Esophagus squamous epithelium (tissue), 5 donors: ENCODE measurements at places on chromosomes 3 and 15.

DNA sequence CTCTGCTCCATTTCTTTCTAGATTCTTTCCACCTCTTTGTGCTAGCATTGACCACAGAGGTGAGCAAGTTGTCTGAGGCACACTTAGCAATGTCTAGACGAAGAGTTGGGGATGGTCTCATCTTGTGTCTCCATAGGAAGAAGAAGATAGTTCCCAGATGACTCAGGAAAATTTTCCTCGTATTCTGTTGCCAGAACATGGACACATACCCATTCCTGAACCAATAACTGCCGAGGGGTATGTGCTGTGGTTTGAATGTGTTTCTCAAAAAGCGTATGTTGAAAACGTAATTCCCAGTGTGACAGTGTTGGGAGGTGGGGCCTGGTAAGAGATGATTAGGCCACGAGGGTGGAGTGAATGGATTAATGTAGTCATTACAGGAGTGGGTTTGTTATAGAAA, 107.5 kb upstream of the GALNT15 start:
- no peak for DNase-seq

DNA sequence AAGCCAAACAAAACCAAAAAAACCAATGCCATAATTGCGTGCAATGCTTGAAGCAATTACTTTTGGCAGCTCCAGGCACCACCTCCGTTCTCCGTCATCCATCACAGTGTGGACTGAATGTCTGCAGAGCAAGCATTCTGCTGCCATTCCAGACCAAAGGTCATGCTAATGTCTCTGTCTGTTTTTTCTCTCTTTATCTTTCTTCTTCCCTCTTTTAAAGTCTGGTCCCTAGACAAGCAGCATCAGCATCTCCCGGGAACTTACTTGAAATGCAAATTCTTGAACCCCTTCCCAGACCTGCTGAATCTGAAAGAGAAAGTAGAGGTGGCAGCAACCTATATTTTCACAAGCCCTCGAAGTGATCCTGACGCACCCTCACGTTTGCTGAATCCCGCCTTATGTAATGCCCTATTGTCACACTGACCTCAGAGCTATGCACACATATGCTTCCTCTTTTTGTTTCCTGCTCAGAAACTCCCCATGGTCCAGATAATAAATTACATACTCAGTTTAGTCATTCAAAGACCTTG, 297.3 kb upstream of the PROK2 start:
- DNase-seq, result no peak

DNA sequence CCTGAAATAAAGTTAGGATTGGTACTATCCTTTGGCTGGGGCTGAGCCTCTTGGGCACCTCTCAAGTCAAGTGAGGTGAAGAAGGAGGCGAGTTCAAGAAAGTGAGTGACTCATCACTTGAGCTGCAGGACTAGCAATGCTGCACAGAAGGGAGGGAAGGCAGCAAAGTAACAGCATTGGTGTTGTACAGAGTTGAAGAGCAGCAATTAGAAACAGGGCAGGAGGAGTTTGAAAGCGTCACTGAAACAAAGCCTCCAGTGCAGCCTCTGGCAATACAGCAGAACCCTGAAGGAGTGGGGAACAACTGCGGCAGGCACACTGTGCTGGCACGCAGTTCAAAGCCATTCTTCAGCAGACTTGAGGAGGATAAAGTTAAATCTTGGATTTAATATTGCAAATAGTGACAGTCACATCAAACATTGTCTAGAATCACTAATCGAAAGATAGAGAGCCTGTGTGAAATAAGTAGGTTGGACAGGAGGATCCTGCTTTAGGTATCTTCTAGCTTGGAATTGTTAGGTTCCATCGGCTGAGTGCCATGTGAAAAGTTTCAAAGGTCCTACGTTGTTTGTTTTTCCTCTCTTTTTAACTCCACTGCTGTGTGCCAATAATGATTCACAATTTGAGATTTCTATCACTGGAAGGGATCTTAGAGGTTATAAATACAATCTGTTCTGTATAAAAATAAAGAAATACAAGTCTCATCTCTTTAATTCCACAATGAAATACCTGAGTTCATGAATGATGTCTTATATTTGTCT, 479.8 kb downstream of the NAALADL2 start:
- no peak for DNase-seq

GRCh38 chr3:189305412-189305811, 133.6 kb downstream of the TPRG1 start:
- no peak for DNase-seq

GRCh38 chr15:42384597-42384996, 25.3 kb downstream of the CAPN3 start:
- no peak for DNase-seq

GRCh38 chr3:196604548-196604947, 34.9 kb upstream of the NRROS start:
- no peak for DNase-seq

- DNase-seq, result no peak
Observed at GRCh38 chr15:41476416-41477048, 17.1 kb upstream of the ITPKA start.

DNA sequence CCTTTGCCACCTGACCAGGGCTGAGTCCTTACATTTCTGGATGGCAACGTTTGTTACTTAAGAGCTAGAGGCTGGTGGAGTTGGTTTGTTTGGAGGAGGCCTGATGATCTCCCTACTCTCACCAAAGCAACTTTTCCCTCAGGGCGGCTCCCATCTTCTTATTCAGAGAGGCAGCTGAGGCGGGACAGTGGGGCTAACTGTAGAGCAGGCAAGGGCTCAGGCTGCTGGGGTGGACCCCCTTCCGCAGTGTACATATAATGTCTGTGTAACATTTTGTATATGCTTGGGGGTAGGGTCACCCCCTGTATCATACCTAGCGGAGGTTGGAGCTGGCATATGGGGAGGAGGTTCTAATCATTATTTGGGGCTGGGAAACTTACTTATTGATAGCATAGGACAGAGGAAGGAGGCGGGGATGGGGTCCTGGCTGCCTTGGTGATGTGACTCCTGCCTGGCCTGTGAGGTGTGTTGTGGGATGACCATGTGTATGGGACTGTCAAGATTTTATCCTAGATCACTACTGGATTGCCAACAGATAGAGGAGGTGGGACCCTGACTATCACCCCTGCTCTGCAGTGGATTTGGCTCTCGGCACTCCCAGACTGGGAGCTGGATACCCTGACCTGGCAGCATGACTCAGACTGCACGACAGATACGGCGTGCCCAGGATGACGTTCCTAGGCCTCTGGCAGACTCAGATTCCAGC, 52.5 kb upstream of the UBE2Q2 start:
- DNase-seq, result no peak

DNA sequence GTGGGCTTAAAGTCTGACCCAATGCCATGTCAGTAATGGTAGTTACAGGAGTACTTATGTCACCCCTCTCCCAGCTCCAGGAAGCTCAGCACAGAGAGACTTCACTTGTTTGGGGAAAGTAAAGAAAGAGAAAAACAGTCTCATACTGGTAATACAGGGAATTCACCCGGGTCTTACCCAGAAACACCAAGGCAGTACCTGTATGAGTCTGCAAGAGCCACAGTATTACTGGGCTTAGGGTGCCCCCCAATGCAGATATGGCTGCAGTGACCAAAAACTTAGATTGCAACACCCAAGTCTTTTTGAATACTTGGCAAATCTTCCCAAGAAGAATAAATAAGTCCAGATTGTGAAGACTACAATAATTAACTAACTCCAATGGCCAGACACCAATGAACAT, 622.1 kb downstream of the IGSF11 start:
- no peak for DNase-seq

DNA sequence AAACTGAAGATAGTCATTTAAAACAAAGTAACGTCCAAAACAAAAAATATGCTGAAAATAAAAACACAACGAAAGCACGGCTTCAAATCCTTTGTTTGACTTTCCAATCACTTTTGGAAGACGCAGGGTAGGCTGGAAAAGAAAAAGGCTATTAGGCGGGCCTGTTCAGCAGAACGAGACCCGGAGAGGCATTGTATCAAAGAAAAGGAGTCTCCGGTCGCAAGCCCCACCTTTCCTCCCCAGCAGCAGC, 691 bp downstream of the SENP7 start:
- DNase-seq, result no peak
